ENCODE measurements at places on chromosomes 12 and 14.
A peak's percentile ranks its signal among the peaks of the same experiment; 100 is the strongest.

DNA sequence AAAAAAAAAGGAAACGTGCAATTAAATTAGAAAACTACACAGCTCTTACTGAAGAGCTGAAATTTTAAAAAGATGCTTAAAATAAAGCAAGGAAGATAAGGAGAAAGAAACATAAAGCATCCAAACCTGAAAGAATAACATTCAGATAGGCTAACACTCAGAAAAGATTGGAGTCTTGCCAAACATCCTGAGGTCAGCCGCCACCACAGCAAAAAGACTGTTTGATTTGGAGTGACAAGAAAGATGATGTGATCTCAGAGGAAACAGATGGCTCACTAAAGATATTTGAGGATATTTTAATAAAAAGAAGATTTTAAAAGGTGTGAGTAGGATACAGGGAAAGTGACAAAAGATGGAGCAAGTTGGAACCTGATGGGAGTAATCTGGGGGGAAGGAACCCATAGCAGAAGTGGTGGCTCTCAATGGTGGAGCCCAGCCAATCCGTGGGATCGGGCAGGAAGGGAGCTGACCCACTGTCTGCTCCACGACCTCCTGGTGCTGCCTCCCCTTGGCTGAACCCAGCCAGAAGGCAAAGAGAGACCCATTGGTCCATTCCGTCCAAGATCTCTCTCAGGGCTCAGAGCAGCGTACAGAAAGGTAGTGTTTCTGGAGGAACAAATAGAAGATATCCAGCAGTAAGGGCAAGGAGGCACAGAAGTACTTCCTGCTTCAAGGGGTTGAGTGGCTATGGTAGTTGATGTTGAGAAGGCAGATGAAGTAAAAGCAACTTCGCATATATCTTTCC, 469.6 kb downstream of the RGS6 start:
- no peak for DNase-seq

DNA sequence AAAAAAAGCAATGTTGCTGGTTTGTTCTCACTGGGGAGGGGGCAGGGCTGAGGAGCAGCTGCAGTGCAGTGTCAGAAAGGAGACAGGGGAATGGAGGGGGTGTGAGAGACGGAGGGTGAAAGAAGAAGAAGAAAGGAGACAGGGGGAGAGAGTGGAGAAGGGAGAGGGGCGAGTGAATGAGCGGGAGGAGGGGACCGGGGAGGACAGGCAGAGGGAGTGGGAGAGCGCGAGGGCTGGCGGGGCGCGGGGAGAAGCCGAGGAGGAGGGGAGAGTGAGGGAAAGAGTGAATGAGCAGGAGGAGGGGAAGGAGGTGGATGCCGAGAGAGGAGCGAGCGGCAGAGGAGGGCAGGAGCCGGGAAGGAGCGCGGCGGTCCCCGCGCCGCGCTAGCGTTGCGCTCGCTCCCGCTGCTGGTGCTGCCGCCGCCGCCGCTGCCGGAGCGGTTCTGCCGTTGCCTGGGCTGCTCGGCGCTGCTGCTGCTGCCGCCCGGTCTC, at the start of gene NOVA1:
NOVA1 (minus strand) TSS at position 445 of the 492 bp plus-strand sequence. CDS start 597 bp downstream, outside the sequence.
- DNase-seq: no peak

- no peak for DNase-seq
These were observed 65.3 kb upstream of the GPR68 start for GRCh38 chr14:91309756-91310280.

DNA sequence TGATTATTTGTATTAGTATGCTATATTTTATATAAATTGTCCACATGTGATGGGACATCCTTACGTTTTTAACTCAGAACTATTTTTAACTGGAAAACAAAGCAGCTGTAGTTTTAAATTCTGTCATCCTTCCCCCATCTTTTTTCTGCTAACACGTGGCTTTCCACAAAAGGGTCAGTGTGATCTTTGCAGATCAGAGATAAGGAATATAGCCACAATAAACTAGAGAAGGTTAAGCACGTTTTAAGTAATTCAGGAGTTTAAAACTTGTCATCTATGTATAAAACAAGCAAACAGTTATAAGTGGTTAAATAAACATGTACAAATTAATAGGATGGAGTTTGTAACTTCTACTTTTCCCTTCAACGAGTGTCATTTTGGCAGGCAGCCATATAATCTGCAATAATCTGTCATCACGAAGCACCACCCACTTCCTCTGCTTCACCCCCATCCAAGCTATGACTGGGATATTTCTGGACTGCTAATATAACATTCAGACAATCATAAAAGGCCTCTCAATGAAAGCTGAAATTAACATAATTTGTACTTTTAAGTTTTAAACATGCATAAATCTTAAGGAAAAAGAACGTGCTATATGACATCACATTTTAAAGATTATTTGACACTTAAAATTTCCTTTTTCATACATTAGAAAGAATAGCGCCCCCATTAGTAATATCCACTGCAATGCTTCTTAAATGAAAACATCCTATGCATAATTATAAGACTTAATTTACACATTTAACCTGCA, 15.3 kb downstream of the TAOK3 start:
- DNase-seq: no peak

GRCh38 chr12:125070112-125070511, 4.9 kb downstream of the AACS start:
- no peak for DNase-seq

- no peak for DNase-seq
These were observed 707 bp downstream of the DHRS1 start for GRCh38 chr14:24298892-24299254.

- DNase-seq: peak; percentile 23
These were observed 58.1 kb upstream of the KITLG start for GRCh38 chr12:88638388-88638787.

- no peak for DNase-seq
These were observed 74.4 kb downstream of the TMX1 start for GRCh38 chr14:51314321-51315015.

DNA sequence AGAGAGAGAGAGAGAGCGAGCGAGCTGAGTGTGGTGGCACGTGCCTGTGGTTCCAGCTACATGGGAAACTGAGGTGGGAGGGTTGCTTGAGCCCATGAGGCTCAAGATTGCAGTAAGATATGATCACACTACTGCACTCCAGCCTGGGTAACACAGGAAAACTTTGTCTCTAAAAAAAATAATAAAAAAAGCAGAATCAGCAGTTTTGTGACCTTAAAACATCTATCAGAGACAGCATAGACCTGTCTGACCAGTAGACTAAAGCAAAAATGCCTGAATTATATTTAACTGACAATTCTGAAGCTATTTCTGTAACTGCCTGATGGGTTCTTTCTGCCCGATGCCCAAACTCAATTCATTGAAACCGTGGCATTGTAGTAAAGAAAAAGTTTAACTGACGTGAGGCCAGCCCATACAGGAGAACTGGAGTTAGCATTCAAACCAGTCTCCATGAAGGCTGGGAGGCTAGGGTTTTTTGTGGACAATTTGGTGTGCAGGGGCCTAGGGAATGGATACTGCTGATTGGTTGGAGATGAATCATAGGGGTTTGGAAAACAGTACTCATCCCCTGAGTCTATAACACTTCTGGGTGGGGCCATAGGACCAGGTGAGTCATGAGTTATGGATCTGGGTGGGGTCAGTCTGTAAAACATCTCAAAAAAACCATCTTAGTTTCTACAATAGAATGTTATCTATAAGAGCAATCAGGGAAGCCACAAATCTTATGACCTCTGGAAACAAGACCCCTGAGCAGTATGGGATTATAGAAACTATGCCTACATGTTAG, 8.0 kb upstream of the RASSF8 start:
- no peak for DNase-seq

GRCh38 chr14:75205591-75205990, 29.2 kb upstream of the TMED10 start:
- no peak for DNase-seq

DNA sequence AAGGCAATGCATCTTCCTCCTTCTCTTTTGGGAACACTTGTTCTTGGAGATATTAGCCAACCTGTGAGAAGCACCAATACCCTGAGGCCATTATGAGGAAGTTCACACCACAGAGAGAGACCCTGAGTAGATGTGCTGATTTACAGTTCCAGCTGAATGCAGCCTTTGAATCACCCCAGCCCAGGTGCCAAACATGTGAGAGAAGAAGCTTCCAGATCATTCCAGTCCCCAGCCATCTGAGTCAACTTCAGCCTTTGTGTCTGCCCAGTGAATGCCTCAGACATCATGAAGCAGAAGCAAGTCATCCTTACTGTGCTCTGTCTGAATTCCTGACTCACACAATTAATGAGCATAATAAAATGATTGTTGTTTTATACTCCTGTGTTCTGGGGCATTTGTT, 25.1 kb downstream of the C12orf42 start:
- DNase-seq: no peak

DNA sequence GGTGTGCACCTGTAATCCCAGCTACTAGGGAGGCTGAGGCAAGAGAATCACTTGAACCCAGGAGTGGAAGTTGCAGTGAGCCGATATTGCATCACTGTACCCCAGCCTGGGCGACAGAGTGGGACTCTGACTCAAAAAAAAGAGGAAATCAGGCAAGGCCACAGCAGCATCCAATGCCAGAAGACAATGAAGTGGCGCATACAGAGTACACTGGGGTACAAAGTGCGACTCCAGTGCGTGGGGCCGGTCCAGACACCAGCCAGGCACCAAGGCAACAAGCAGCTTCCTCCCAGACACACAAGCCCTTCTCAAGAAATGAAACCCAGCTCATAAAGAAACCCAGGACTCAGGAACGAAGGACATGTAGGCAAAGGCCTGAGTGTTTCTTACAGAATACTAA, 28.2 kb downstream of the TTC7B start:
- DNase-seq: no peak

DNA sequence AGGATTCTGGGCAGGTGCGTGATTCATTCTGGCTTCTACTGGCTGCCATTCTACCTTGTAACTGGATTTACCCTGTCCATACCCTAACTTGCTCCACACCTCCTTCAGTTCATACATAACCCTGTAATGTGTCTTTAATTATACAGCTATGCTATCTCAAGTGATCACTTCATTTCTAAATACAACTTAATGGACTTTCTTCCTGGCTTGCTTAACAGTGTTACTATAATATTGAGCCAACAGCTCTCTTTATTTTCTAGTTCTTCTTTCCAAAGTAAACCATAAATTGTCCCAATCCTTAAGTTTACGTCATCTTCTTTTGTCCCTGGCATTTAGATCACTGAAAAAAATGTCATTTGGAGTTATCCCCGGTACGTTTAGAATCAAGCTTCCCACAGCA, 75.9 kb upstream of the KCNJ8 start:
- no peak for DNase-seq

DNA sequence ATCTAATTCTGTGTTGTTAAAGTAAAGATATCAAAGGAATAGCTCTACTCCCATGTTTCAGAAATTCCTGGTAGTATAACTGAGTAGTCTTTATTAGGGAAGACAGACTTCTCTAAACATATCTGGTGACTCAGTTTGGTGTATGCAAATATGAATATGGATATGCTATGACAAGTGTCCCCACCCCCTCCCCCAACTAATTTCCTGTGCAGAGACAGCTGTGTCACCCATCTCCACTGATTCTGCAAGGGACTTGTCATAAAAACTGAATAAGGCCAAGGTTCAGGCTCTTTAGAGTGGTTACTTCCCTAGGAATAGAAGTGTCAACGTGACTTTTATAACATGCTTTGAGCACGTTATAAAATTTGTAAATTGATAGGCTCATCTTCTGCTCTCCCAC, 429.1 kb downstream of the DAD1 start:
- no peak for DNase-seq

DNA sequence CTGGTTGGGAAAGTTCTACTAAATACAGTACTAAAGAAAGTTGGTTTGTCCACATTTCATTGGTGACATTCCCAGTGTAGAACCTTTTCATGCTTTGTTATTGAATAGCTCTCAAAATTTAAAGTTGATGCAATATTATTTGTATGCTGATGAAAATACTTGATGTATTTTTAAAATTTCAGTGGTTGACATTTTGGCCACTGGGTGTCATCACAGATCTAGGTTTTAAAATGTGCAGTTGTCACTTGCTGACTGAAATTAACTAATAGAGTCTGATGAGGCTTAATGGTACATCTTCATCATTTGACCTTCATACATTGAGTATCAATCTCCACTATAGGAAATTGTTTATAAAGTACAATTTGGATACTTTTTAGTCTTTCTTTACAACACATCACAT, 37.1 kb downstream of the CMAS start:
- no peak for DNase-seq

- DNase-seq: no peak
These were observed 397.5 kb upstream of the CCDC196 start for GRCh38 chr14:66088656-66089055.

GRCh38 chr12:15481846-15482245, 159.5 kb downstream of the PTPRO start:
- DNase-seq: no peak

Data from endothelial cell (in vitro differentiated cells).